ENCODE measurements at places on chromosomes 11 and 22.
A peak's percentile ranks its signal among the peaks of the same experiment; 100 is the strongest.

DNA sequence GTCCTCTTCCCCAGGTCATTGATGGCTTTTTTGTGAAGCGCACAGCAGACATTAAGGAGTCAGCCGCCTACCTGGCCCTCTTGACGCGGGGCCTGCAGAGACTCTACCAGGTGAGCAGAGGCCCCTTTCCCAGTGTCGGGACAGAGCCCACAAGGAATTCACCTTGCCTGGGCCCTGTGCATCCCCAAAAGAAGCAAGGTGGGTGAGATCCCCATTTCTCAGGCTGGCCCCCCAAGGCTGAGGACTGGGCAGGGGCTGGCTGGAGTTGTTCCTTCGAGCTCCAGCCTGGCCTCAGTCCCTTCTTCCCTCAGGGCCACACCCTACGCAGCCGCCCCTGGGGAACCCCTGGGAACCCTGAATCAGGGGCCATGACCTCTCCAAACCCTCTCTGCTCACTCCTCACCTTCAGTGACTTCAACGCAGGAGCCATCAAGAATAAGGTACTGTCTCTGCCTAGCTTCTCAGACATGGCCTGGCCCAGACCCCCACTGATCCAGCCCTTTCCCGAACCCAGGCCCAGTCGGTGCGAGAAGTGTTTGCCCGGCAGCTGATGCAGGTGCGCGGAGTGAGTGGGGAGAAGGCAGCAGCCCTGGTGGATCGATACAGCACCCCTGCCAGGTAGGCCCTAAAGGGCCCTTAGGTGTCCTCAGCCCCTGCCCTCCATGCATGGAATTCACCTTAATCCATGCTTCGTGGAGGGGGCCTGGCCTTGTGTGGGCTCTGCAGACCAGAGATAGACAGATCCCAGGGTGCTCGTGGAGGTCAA, 4.7 kb downstream of the MUS81 start:
- DNase-seq = no peak

DNA sequence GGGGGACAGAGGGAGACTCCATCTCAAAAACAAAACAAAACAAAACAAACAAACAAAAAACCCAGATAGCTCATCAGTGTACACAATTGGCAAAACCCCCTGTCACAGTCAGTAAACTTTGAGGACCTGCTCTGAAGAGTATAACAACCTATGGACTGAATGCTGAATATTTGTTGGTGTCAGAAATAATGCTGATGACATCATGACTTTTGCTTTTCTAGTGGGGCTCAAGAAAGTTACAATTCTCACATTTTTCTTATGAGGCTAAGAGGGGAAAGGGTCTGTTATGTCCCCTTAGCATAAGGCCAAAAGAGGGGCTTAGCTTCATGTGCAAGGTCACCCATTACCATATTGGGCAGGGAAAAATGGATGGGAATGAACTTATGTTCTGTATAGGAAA, 207.4 kb downstream of the NELL1 start:
- DNase-seq = no peak

DNA sequence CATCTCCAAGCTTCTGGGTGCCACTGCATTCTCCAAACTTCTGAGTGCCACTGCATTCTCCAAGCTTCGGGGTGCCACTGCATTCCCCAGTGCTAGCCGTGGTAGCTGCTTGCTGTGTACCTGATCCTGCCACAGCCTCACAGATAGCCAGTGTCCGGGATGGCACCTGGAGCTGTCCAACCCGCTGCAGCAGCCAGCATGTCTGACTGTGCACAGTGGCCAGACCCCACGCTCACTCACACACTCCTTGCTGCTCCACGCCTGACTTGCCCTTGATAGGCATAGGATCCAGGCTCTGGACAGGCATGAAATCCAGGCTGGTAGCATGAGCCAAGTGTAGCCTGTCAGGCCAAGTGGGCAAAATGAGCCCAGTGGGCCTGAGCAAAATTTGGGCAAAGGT, 465.0 kb downstream of the GUCY1A2 start:
- DNase-seq = no peak

DNA sequence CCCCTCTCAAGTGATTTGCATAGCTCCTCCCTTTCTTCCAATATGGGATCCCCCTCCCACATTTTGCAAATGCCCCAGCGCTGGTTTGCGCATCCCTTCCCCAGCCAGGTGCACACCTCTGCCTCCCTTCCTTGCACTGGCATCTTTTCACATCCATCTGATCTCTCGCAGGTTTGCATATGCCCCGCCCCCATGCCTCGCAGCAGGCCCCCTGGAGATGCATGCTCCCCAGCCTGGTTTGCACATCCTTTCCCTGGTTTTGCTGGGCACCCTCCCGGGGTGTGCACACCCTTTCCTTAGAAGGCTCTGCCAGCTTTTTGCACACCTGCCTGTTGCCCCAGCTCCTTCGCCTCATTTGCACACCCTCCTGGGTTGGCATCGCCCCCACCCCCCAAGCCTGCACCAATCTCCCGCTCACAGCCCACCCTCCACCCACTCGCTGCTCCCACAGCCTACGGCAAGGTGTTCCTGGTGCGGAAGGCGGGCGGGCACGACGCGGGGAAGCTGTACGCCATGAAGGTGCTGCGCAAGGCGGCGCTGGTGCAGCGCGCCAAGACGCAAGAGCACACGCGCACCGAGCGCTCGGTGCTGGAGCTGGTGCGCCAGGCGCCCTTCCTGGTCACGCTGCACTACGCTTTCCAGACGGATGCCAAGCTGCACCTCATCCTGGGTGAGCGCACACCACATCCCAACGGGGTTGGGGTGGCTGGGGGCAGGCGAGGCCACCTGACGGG, 917 bp downstream of the RPS6KA4 start:
- DNase-seq = no peak

GRCh38 chr11:134538742-134539141, 126.7 kb upstream of the B3GAT1 start:
- no peak for DNase-seq

- DNase-seq = no peak
These were observed 63.6 kb upstream of the EMID1 start for GRCh38 chr22:29142116-29142515.

- DNase-seq = no peak
These were observed 10.4 kb upstream of the CDC42BPG start for GRCh38 chr11:64854534-64855502.

GRCh38 chr11:129853518-129854231, 38.0 kb downstream of the TMEM45B start:
- DNase-seq = no peak

DNA sequence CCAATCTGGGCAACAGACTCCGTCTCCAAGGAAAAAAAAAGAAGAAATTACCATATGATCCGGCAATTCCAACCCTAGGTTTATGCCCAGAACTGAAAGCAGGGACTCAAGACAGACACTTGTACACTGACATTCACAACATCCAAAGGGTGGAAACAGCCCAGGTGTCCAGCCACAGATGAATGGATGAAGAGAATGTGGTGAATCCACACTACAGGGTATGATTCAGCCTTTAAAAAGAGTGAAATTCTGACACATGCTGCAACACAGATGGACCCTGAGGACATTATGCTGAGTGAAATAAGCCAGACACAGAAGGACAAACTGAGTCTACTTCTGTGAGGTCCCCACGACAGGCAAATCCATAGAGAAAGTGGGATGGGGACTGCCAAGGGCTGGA, 43.9 kb downstream of the SGSM3 start:
- no peak for DNase-seq

DNA sequence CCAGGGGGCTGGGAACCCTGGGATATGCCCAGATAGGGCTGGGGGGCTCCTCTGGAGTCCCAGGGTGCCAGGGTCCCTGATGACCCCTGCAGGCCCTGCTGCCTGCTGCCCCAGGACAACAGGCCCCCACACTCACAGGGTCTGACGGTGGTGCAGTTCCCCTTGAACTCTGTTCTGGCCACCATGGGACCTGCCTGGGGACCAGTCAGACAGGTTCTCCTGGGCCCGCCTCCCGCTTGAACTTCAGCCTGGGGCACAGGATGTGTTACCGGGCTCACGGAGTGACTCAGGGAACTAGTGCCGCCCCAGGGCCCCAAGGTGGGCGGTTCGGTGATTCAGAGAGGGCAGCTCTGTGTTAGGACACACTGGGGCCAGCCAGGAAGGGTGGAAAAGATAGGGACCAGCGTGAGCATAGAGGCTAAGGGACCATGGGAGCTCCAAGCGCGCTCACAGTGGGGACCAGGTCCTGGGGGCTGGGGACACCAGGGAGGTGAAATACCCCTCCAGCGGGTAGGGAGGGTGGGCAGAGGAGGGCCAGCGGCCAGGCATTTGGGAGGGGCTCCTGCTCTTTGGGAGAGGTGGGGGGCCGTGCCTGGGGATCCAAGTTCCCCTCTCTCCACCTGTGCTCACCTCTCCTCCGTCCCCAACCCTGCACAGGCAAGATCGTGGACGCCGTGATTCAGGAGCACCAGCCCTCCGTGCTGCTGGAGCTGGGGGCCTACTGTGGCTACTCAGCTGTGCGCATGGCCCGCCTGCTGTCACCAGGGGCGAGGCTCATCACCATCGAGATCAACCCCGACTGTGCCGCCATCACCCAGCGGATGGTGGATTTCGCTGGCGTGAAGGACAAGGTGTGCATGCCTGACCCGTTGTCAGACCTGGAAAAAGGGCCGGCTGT, 21.5 kb upstream of the TXNRD2 start:
- DNase-seq = no peak

DNA sequence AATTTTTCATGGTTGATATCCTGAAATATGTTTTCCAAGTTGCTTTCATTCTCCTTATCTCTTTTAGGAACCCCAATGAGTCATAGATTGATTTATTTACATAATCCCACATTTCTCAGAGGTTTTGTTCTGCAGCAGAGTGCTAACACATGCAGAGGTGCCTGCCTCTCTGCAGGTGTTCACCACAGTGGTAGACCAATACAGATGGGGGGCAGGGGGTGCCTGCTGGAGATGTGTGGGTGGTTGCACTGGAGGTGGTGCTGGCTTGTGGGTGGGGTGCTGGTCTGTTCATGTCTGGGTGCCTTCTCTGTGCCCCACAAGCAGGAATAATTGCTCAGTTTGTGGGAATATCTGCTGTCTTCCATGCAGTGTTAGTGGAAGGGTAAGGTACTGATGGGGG, 131.1 kb downstream of the JRKL start:
- no peak for DNase-seq

DNA sequence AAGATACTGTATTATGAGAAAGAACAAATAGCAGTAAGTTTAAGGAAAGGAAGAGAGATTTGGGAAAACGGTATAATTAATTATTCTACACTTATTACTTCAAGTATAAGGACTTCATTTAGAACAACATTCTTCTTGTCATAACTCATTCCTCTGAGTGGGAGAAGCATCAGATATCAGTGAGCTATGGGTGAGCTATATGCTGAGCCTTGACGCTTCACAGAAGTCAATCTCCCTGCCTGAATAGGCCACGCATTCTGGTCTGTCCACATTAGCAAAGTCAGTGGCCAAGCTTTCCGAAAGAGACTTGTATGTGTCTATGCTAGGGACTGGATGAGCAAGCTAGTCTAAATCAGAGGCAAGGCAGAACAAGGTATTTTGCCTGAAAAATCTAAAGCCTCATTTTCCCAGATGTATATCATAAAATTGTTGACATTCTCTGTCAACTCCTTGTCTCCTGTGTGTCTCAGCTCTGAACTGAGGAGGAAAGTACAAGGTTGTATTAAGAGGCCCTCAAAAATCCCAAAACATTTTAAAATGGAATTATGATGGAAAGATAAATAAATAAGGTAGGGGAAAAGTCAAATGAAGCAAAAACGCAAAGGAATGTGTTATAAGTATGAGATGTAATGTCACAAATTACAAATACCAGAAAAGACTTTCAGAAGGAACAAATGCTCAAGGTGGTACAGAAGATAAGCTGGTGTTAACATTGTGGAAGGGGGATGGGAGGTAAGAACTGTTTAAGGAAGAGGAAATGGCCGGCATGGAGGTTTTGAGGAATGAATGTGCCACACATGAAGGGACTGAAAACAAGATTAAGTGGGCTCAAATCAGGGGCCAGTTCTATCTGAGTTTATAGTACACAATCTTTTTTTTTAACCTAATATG, 1.4 kb downstream of the OR52N2 start:
- DNase-seq = no peak

GRCh38 chr11:17932472-17932871, 80.4 kb downstream of the SERGEF start:
- DNase-seq = no peak

- DNase-seq = no peak
These were observed 7.3 kb downstream of the SERGEF start for GRCh38 chr11:18005376-18006129.

DNA sequence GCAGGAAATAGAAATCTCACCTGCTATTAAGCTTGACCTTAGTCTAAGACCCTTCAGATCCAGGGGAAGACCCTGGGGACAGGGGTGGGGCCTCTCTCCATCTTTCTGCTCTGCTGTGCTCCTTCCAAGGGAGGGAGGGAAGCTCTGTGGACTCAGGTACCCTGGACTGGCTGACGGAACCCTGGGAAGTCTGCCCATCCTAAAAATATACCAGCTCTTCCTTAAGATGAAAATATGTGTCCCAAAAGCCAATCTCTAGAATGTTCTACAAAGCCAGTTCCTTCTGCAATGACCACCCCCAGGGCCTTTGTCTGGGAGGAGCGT, 73.7 kb downstream of the RTL6 start:
- no peak for DNase-seq

DNA sequence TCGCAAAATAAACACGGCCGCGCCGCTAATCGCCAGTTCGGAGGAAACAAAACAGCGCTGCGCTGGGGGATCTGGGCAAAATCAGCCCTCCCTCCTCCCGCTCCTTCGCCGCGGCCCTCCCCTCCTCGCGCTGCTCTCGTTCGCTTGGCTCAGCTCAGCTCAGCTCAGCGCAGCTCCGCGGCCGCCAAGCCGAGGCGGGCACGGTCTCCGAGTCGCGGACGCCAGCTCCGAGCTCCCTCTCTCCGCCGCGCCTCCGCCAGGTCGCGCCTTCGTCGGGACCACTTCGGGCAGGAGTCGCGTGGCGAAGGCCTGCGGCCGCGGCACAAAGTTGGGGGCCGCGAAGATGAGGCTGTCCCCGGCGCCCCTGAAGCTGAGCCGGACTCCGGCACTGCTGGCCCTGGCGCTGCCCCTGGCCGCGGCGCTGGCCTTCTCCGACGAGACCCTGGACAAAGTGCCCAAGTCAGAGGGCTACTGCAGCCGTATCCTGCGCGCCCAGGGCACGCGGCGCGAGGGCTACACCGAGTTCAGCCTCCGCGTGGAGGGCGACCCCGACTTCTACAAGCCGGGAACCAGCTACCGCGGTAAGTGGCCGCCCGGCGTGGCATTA, at the start of gene SPON1:
Gene SPON1, plus strand, starts transcription at position 162 of the 607 bp plus-strand sequence. Its CDS starts 182 bp downstream, at position 344.
- no peak for DNase-seq

- DNase-seq = peak; percentile 51
These were observed 27.3 kb downstream of the STK33 start for GRCh38 chr11:8566613-8567210.

GRCh38 chr22:37684803-37685615, 1.1 kb upstream of the NOL12 start:
- DNase-seq = no peak

DNA sequence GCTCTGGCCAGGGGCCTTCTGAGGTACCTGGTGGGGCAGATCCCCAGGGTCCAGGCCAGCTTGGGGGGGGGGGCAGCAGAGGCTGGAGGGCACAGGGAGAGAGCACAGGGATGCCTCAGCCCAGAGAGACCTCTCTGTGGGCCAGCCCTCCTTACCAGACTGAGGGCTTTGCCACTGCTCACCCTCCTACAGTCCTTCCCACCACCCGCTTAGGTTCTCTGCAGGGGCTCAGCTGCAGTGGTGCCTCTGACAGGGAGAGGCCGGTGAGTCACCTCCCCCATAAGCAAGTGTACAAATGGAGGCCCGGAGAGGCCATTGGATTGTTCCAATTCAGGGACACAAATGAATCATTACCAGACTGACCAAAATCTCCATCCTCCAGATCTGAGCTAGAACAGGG, 68.1 kb upstream of the LMO1 start:
- DNase-seq = no peak

All from NCI-H446 (cell line).